ENCODE measurements at places on chromosomes 1 and 21.

DNA sequence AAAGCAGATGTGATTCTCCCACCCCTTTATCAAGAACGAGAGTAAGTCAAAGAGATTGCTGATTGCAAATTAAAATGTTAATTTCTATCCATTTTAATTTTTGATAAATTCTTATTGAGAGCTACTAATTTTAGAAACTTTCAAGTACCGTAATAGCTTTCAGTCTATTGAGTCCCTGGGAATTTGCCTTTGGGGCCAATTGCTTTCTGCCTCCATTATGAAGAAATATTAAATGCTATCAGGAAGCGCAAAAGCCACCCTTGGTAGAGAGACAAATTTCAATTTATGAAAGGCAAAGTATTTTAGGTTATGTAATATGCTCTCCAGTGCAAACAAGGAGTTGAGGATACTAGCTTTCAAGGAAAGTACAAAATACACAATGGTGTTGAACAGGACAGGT, 332.2 kb downstream of the RGS7 start:
- no peak for DNase-seq

DNA sequence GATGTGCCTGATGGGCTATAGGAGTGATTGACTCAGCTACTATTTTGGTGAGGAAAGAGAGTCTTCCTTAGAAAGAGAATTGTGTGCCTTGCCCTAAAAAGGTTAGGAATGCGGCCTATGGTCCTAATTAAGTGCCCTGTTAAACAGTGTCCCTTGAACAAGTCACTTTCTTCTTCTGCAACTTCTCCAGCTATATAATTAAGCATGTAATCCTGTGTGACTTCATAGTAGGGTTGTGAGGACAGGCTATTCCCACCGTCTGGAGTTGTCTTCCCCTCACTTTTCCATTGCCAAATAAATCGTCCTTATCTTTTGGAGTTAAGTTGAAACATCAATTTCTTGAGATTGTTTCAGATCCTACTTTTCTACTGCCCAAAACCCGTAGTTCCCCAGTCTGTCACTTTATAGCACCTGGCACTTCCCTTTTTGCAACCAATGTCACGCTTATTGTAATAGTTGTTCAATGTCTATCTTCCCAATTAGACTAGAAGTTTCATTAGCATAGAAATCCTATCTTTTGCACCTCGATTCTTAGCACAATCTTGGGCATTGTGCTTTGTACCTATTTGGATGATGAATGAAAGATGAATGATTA, 27.6 kb upstream of the SLC16A1 start:
- no peak for DNase-seq

- DNase-seq: no peak
Measured at GRCh38 chr21:41753006-41753898, 13.6 kb downstream of the RIPK4 start.

- no peak for DNase-seq
Measured at GRCh38 chr1:207286786-207287468, 34.6 kb upstream of the CD55 start.

- DNase-seq: no peak
Measured at GRCh38 chr1:157403203-157403602, 149.1 kb downstream of the FCRL5 start.

DNA sequence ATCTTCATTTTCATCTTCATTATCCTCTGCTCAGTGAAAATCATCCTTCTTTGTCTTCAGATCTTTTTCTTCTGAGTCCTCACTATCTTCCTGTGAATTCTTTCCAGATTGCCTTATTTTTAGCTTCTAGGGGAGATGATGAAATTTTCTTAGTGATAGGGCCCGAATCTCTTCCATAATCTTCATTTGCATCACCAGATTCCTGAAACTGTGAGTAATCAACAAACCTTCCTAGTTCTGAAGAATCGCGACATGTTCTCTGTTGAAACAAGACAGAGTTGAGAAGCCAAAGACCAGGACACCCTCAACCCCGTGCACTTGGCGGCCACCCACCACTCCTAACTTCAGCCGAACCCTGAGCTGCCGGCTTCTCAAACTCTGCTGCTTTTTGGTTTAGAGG, 92.8 kb upstream of the CDC42BPA start:
- DNase-seq: no peak

GRCh38 chr1:226950871-226951270, 10.8 kb downstream of the COQ8A start:
- no peak for DNase-seq

DNA sequence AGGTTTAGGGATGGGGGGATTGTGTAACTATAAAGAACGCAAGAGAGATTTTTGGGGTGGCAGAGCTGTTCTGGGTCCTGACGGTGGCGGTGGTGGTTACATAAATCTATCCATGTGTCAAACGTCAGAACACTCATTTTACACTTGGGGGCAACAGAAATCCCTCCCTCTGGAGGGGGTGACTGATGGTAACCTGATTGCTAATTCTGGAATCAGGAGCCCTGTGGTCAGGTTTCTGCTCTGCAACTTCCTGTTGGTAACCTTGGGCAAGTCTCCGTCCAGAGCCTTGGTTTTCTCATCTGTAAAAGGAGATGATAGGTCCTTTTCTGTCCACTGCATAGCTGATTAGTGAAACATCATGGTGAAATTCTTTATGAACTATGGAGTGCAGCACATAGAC, 40.9 kb downstream of the ALPL start:
- no peak for DNase-seq

DNA sequence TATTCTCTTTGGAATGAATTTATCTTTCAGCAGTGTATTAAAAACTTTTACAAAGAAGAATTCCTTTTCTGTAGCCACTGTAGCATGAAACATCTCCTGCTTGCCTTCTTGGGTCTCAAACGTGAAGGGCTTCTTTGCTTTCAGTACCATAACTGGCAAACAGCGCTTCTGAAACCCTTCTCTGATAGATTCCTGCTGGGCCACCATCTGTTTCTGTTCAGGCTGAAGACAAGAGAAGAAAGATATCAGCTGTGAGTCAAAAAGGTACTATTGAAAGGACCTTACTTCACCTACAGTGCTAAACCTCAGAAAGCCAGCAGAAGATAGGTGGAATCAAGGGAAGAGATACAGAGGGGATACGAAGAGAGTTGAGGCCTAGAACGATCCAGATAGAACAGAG, 10.5 kb downstream of the AIM2 start:
- DNase-seq: no peak

DNA sequence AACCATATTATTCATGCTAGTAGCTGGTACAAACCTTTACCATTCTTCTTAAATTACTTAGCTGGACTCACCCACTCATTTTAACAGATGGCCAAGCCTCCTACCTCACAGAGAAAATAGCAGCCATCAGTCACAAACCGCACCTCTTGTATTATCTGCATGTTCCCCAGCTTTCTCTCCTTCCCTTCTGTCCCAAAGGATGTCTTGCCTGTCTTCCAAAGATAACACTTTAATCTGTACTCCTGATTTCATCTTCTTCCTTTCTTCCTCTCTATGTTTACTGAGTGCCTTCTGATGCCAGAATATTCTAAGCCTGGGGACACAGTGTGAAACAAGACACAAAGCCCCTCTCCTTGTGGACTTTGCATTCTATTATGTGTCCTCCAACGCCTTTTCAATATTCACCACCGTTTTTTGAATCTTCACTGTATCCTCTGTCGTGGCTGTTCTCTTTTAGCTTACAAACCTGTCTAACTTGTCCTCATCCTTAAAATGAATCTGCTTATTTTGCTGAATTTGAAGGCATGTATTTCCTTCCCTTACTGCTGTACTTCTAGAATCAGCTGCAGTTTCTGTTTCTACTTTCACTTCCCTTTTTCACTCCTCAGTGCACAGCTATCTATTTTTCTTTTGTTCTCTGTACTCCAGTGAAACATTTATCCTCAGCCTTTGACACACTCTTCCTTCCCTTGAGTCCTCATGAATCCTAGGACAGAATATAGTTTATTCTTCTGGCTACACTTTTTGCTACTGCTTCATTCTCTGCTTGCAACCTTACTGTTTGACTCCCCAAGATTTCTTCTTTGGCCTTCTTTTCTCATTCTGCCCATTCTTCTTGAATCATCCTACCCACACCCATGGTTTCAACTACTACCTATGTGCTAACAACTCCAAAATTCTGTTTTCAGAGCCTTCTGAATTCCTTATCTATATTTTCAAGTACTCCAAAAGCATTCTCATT, 216.9 kb upstream of the SAMSN1 start:
- peak; percentile 4 for DNase-seq

GRCh38 chr1:185528084-185528676, 206.0 kb upstream of the HMCN1 start:
- no peak for DNase-seq

- no peak for DNase-seq
Measured at GRCh38 chr1:161216945-161217712, 2.0 kb downstream of the FCER1G start.

DNA sequence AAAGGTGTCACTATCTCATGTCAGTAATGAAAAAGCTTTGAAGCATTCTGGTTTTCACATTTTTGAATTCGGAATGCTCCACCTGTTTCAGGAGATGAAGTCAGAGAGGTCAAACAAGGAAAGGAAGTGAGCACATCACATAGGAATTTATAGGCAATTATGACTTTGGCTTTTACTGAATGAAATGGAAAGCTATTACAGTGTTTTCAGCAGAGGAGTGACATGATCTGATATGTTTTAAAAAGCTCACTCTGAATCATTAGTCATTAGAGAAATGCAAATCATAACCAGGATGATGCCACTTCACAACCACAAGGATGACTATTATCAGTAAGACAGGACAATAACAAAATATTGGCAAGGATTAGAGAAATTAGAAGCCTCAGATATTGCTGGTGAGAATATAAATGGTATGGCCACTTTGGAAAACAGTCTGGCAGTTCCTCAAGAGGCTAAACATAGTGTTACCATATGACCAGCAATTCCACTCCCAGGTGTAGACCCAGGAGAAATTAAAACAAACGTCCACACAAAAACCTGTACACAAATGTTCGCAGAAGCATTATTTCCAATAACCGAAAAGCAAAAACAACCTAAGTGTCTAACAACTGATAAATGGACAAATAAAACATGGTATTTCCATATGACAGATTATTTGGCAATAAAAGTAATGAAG, 7.5 kb downstream of the TAF1A start:
- no peak for DNase-seq

GRCh38 chr1:199724049-199724448, 303.5 kb upstream of the NR5A2 start:
- no peak for DNase-seq

DNA sequence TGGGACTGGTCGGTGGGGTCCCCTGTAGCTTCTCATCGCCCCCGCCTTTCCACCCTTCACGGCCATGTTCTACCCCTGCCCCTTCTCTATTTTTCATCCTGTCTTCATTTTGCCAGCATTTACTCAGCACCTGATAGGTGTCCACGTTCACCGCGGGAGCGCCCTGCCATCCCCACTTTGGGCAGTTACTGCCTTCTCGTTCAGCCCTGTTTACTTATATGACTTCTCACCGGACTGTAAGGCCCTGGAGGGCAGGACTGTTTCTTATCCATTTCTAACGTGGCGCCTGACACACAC, 380 bp downstream of the MFN2 start:
- DNase-seq: no peak

DNA sequence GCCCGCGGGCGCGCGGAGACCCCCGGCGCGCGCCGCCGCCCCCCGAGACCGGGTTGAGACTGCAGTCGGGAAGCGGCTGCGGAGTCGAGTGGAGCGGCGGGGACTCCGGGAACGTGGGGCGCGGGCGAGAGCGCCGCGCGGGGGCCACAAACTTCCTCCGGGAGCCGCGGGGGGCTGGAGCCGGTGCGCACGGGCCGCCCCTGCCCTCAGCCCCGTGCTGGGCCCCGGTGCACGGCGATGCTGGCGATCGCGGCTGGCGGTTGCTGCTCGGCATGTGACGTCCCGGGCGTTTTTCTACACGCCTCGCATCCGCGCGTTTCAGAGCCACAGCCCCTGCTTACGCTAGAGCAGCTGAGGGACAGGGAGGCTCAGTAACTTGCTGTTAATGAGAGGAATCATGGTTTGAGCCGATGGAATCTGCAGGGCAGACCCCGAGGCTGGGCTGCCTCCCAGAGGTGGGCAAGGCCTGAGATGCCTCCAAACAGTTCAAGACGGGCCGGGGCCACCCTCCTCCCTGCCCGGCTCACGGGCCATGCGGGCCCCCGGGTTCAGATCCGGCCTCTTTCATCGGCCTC, 520 bp downstream of the TMEM201 start:
- peak; percentile 68 for DNase-seq

GRCh38 chr1:97820470-97821188, 100.2 kb downstream of the DPYD start:
- peak; percentile 38 for DNase-seq

DNA sequence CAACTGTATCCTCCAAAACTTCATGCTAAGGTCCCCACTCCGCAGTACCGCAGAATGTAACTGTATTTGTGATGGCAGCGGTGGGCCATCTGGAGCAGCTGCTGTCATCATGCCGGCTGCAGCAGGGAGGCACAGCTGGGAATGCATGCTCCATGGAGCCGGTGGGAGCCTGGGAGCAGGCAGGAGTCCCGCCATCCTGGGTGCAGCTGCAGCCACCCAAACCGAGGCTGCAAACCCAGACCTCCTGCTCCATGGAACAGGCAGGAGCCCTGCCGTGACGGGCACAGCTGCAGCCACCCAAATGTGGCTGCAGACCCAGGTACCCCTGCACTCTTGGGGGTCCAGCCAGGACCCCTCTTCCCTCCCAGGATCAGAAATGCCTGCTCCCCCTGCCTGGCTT, 80.3 kb downstream of the SCMH1 start:
- DNase-seq: no peak

GRCh38 chr1:227450489-227450888, 112.9 kb upstream of the ZNF678 start:
- DNase-seq: no peak

GRCh38 chr21:35548904-35549615, 500.0 kb upstream of the RUNX1 start:
- no peak for DNase-seq

DNA sequence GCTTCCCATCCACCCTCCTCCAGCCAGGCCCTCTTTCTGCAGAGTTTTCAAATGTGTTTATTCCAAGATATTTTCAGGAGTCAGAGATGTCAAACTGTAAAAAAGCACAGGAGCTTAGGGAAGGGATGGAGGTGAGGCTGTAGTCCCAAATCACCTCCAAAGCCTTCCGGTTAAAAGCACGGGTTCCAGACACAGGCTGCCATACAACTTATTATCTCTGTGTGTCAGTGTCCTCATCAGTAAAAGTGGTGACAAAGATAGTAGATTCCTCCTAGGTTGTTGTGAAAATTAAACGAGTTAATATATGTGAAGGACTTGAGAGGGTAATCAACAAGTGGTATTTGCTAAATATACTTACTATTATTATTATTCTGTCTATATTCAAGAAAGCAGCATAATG, 15.1 kb downstream of the S100A7A start:
- DNase-seq: no peak

GRCh38 chr1:180154003-180154324, 705 bp upstream of the QSOX1 start:
- DNase-seq: no peak

GRCh38 chr1:91647061-91647460, 146.4 kb downstream of the CDC7 start:
- DNase-seq: no peak
